ENCODE measurements at places on chromosomes 3 and 15. TPM values are rescaled to one million over a fixed set of nuclear protein-coding genes. Genes with fewer than 3 reads are reported as not detected.

The IQCB1 gene
- 13.0 TPM for polyA plus RNA-seq

The NEO1 gene
- 24.7 TPM for polyA plus RNA-seq

The C3orf49 gene
- polyA plus RNA-seq: not detected

The RTP1 gene
- not detected for polyA plus RNA-seq

The TMEM212 gene
- not detected for polyA plus RNA-seq

The ARHGEF26 gene
- 21.3 TPM for polyA plus RNA-seq

The SNURF gene
- 66.0 TPM for polyA plus RNA-seq

The GCSAM gene
- 0.43 TPM for polyA plus RNA-seq

The EAF2 gene
- polyA plus RNA-seq: 5.5 TPM

The SLC2A2 gene
- polyA plus RNA-seq: 0.09 TPM

The EPHB3 gene
- 5.1 TPM for polyA plus RNA-seq

The GPR62 gene
- polyA plus RNA-seq: 0.32 TPM

The ROPN1 gene
- not detected for polyA plus RNA-seq

The SYNM gene
- 898 TPM for polyA plus RNA-seq

The LDHAL6B gene
- not detected for polyA plus RNA-seq

The ZIC4 gene
- polyA plus RNA-seq: not detected

The DUOXA1 gene
- 12.1 TPM for polyA plus RNA-seq

The ACTC1 gene
- 1,546 TPM for polyA plus RNA-seq

The PAQR5 gene
- polyA plus RNA-seq: 1.7 TPM

The NR1I2 gene
- 0.11 TPM for polyA plus RNA-seq

The EIF5A2 gene
- polyA plus RNA-seq: 10.1 TPM

The WWTR1 gene
- 155 TPM for polyA plus RNA-seq

The CD200R1 gene
- polyA plus RNA-seq: 1.1 TPM

The LRTM1 gene
- polyA plus RNA-seq: not detected

The CLDN18 gene
- not detected for polyA plus RNA-seq

The MITF gene
- 13.3 TPM for polyA plus RNA-seq

The UROC1 gene
- 0.03 TPM for polyA plus RNA-seq

The GOLGA6L7 gene
- polyA plus RNA-seq: not detected

The RPP25 gene
- 13.5 TPM for polyA plus RNA-seq

The NOX5 gene
- 0.19 TPM for polyA plus RNA-seq

The CSPG5 gene
- polyA plus RNA-seq: 0.35 TPM

The P2RY13 gene
- polyA plus RNA-seq: 0.57 TPM

The ITGB5 gene
- 77.2 TPM for polyA plus RNA-seq

The CADM2 gene
- 4.6 TPM for polyA plus RNA-seq

The CHAC1 gene
- 1.8 TPM for polyA plus RNA-seq

The COMMD4 gene
- 76.2 TPM for polyA plus RNA-seq

The LMAN1L gene
- 0.33 TPM for polyA plus RNA-seq

The CRELD1 gene
- 72.3 TPM for polyA plus RNA-seq

The IL17RC gene
- polyA plus RNA-seq: 72.5 TPM

The NTRK3 gene
- 10.6 TPM for polyA plus RNA-seq

The CTXN2 gene
- 0.06 TPM for polyA plus RNA-seq

The CAMK1 gene
- 42.2 TPM for polyA plus RNA-seq

The CTXND1 gene
- polyA plus RNA-seq: 0.42 TPM

The NGRN gene
- 104 TPM for polyA plus RNA-seq

The MRPL3 gene
- polyA plus RNA-seq: 80.2 TPM

The TTBK2 gene
- polyA plus RNA-seq: 7.7 TPM

The CP gene
- polyA plus RNA-seq: 12.7 TPM
